ENCODE measurements at places on chromosomes 7 and 10. TPM values are rescaled to one million over a fixed set of nuclear protein-coding genes. Genes with fewer than 3 reads are reported as not detected.

DNA sequence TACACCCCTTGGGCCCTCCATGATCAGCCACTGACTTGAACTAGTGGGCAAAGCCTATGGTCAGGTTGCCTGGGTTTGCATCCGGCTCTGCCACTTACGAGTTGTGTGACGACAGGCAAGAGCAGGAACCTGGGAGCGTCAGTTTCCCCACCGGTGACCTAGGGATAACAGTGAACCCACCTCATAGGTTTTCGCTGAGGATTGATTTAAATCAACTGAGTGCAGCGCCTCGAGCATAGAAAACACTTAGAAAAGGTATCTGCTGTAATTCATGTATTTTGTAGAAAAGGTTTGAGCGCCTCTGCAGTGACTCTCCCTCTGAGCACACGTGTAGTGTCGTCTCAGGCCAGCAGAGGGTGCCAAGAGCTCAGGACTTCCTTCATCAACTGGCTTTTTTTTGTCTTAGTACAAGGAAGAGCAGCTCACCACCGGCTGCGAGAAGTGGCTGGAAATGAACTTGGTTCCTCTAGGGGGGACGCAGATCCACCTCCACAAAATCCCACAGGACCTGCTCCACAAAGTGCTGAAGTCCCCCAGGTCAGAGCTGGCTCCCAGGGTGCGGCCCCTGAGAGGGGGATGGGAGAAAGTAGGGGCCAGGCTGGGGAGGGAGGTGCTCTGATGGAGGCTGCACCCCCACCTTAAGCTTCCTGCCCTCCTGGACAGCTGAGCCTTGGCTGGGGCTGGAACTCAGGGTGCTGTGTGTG lies 27.7 kb downstream of the BTBD16 start:
- no peak for DNase-seq
- H3K27me3 ChIP-seq: no peaks in the 10 kb centered on the region
- no peak overlapping the region for H3K27ac ChIP-seq
- no peak overlapping the region for H3K4me3 ChIP-seq

GRCh38 chr7:23700046-23700445 lies 10.0 kb upstream of the STK31 start:
- H3K4me3 ChIP-seq: no peak overlapping the region
- H3K36me3 ChIP-seq: peaks cover 12% of the 10 kb centered on the region
- peaks cover 2% of the 10 kb centered on the region for H3K4me1 ChIP-seq

Gene ITPRID1
- total RNA-seq: not detected

Gene AEBP1
- 2.4 TPM for total RNA-seq

Measured in natural killer cell treated with Interleukin-12 subunit alpha and Interleukin-12 subunit beta and Interleukin-15 and Interleukin-18, amount 100 ng/mL, for 72 hours (primary cell).